NCI-H187 (cell line): ENCODE measurements at places on chromosomes 7 and 10.

DNA sequence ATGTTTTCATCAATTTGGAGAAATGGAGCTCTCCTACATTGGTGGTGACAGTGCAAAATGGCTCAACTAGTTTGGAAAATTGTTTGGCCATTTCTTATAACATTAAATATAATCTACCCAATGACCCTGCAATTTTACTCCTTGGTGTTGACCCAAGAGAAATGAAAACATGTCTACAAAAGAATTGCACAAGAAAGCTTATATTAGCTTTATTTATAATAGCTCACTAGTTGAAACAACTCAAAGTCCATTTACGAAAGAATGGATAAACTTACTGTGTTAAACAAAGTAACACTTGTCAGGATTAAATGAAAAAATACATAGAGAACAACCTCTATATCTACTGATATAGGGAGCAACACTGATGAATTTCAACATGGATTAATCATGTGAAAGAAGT, 539.9 kb downstream of the DNAJB9 start:
- DNase-seq, result no peak

DNA sequence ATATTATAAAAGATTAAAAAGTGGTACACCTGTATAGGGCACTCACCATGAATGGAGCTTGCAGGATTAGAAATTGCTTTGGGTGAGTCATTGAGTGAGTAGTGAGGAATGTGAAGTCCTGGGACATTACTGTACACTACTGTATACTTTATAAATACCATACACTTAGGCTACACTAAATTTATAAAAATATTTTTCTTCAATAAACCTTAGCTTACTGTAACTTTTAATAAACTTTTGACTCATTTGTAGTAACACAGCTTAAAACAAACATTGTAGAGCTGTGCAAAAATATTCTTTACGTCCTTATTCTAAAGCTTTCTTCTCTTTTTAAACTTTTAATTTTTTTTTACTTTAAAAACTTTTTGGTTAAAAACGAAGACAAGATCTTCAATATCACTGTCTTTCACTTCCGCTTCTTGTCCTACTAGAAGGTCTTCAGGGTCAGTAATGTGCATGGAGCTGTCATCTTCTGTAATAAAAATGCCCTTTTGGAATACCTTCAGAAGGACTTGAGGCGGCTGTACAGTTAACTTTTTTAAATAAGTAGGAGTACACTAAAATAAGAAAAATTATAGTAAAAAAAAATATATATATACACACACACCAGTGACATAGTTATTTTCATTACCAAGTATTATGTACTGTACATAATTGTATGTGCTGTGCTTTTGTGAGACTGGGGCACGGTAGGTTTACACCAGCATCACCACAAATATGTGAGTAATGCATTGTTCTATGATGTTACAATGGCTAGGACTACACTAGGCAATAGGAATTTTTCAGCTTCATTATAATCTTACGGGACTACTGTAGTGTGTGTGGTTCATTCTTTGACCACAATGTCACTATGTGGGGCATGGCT, 3.5 kb downstream of the STK31 start:
- no peak for DNase-seq

DNA sequence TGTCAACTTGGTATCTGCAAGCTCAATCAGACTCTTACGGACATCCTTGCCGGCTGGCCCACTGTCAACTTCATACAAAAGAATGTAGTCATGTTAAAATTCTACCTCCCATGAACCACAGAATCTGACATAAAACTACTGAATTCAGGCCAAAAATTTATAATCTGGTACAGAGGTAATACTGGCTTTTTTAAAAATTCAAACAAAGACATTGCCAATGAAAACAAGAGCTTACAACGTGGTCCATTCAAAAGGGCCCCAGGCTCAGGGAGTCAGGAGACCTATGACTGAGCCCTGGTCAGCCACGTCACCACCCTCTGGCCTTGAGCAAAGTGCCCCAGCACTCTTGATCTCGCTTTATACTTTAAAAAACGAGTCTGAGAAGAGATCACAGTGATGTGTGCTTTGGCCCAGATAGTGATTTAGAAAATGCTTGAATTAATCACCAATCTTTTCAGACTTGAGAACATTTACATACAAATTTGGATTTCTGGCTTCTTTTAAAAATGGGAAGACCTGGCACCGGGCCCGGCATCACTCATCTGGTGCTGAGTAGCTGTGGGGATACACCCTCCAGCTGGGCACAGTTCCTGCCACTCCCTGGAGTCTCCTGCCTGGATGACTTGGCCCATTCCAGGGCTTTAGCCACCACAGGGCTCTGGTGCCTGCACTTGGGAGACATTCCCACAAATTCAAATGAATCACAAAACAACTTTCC, 94.1 kb downstream of the PIP4K2A start:
- no peak for DNase-seq

GRCh38 chr7:69177941-69178494, 420.3 kb upstream of the AUTS2 start:
- DNase-seq, result no peak

DNA sequence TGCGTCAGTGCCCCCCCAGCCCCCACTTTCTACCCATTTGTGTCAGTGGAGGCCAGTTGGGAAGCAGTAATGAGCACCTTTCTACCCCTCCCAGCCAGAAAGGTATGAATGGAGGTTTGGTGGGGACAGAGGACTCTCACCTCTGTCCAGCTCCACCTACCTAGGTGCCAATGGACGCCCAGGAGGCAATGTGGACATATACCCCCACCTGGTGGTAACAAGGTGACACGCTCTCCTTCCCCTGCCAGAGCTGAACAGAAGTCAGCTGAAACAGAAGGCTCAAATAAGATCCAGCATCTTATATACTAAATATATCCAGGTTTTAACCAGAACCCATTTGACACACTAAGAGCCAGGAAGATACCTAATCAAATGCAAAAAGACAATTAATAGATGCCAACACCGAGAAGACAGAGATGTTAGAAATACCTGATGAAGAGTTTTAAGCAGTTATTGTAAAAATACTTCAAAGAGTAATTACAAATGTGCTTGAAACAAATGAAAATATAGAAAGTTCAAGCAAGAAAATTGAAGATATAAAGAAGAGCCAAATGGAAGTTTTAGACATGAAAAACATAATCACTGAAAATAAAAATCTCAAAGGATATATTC, 18.4 kb upstream of the SORCS3 start:
- DNase-seq, result no peak

GRCh38 chr10:54454271-54454670, 346.8 kb downstream of the PCDH15 start:
- no peak for DNase-seq

GRCh38 chr7:69430384-69431021, 167.8 kb upstream of the AUTS2 start:
- DNase-seq, result no peak

DNA sequence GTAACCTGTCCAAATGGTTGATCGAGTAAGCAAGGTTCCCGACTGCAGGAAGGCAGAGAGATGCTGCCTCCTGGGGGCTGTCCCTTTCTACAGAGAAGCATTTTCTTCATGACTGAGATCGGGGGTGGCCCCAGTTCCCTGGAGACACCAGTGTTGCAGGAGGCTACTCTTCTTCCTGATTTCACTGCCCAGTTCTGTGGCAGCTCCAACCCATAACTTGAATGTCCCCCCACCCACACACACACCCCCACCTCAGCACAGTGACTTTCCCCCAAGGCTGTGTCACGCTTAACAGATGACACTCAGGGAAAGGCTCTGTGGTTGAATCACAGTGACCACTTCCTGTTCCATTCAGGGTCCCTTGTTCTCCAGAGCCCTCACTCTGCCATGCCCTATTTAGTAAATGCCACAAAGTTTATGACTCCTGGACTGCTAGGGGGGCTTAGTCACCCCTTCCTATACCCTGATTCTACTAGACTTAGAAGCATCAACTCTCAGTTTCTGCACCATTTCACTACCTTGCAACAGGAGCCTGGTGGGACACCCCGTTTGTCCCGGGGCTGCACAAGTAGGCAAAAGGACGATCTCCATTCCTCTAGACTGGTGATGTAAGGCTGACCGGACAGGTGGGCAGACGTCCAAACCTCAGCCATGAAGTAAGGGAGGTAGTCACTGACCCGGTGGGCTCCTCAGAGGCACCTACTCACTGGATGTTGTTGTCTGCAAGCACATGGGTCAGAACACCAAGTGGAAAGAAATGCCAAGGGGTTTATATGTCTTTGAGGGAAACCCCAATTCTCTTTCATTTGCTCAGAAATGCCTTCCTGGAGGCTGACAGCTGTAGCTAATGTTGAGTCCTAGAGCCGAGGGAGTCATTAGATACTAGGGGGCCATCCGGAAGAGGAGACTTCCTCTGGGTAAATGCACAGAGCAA, 31.3 kb upstream of the SMC3 start:
- no peak for DNase-seq

- no peak for DNase-seq
Observed at GRCh38 chr7:89123871-89124270, 328.3 kb upstream of the TEX47 start.
